ENCODE measurements at places on chromosomes 4 and X.
A peak's percentile ranks its signal among the peaks of the same experiment; 100 is the strongest.

- DNase-seq = no peak
These were observed 1592.9 kb upstream of the TENM3 start for GRCh38 chr4:180650273-180650672.

GRCh38 chrX:108177351-108178142 lies 86.0 kb downstream of the ATG4A start:
- DNase-seq = no peak

DNA sequence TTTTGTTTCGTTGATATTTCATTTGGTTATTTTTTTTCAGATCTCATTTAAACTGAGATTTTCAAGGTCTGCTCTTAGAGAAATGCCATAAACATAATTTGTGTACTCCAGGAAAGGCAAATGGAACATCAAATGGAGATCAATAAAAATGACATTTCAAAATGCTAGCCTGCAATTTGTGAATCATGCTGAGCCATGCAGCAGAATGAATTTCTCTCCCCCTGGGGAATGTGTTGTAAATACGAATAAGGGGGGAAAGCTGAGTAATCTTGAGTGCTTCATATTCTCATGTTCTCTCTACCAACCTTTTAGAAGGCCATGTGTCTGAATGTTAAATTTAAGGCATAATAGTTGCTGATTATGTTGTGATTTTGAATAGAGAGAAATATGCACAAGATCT lies 7.8 kb downstream of the ZCCHC4 start:
- DNase-seq = no peak

GRCh38 chrX:85244450-85245211 lies 840 bp downstream of the ZNF711 start:
- DNase-seq = peak; percentile 22

- DNase-seq = no peak
These were observed 30.7 kb downstream of the TAF7L start for GRCh38 chrX:101260435-101260834.

DNA sequence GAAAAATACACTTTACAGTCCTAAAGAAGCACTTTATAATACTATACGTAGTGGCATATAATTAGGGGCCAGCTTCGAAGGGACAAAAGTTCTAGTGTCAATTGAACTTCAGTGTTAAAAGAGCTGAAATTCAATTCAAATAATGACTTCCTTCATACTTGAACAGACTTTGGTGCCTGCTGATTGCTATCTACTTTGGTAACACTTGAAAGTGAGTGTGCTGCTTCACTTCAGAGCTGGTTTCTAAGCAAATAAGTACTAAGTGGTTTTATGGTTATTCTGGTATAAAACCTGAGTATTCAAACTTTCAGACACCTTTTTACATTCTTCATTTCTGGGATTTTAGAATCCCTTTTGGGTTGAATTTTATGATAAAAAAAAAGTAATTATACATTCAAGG lies 107.0 kb downstream of the SLC4A4 start:
- DNase-seq = no peak

DNA sequence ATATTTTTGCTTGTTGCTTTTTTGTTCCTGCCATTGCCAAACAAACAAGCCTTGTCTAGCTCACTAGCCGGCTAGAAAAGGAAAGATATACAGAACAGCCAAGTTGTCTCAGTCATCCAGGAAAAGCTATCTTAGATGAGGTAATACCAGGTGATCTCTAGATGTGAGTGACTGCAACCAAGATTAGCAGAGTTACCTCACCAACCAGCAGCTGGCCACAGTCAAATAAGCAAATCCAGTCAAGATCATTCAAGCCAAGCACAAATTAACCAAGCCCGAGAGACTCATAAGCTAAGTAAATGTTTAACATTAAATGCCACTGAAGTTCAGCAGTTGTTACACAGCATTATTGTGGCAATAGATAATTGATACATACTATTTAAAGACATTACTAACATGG lies 108.6 kb downstream of the CENPC start:
- DNase-seq = no peak

DNA sequence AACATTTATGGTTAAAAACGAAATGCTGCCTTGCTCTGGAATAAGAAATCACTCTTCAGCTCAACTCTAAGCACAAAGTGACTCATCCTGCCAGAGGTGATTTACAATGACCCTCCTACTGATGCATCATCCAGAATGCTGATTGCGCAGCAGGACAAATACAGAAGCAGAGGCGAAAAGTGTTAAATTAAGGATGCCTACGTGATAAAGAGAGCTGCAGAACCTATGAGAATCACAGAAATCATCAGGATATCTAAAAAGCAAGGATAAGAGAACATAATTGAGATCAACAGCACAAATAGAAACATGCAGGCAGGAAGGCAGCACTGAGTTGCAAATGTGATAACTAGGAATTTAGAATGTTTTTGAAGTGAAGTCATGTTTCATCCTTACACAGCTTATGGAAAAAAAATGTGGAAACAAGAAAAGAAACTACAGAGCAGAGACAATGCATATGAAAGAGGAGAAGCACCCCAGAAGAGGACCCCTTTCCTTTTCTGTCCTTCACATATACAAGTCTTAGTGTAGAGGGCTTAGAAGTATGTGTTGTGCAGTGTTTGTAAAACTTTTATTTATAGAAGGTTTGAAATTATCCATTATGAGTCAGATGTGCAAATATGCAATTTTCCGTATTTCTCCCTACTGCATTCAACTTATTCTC lies 188.4 kb downstream of the SLC7A11 start:
- no peak for DNase-seq

Measured in NCI-H446 treated with DMSO at 0.1 percent for 48 hours (cell line).